A549 (cell line): ENCODE measurements at places on chromosomes 3 and 15. TPM values are rescaled to one million over a fixed set of nuclear protein-coding genes. Genes with fewer than 3 reads are reported as not detected.

DNA sequence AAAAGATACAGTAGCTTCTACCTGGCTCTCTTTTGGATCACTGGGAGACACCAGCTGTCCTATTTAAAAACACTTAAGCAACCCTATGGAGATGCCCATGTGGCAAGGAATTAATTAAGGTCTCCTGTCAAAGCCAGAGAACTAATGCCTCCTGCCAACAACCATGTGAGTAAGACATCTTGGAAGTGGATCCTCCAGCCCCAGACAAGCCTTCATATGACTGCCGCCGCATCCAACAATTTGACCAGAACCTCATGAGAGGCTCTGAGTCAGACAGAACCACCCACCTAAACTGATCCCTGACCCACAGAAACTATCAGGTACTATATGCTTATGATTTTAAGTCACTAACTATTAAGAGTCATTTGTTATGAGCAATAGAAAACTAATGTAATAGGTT lies 22.3 kb downstream of the IFT80 start:
- DNase-seq, result no peak

GRCh38 chr15:101368086-101368780 lies 73.2 kb upstream of the SNRPA1 start:
- DNase-seq, result no peak

- no peak for DNase-seq
These were observed 114.0 kb upstream of the PLCL2 start for GRCh38 chr3:16770792-16771191.

DNA sequence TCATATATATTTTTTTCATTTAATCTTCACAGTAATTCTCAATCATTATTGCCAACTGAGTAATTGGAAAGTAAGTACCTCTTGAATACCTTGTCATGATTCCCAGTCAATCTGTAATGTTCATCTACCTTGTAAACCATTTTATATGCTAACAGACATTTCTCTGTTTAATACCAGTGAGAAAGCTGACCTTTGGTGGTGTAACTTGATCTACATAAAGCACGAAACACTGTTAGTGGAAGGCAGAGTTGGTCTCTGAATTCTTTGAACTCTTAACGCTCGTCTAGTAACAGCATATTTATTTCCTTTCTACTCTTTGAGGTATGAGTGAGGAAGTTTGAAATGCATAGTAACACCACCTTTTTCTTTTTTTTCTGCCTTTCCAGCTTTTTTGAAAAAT lies 59.5 kb downstream of the SLC25A26 start:
- no peak for DNase-seq

DNA sequence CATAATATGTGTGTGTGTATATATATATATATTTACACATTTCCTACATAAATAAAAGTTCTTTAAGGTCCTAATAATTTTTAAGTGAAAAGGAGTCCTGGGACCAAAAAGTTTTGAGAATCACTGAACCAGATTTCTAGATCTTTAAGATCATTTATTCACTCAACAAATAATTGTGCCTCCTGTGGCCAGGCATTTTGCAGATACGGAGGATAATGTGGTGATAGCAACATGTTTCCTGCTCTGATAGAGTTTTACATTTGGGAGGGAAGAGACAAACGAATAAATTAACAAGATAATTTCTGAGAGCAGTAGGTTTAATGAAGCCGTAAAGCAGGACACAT lies 448 bp upstream of the RNF7 start:
- DNase-seq, result no peak

DNA sequence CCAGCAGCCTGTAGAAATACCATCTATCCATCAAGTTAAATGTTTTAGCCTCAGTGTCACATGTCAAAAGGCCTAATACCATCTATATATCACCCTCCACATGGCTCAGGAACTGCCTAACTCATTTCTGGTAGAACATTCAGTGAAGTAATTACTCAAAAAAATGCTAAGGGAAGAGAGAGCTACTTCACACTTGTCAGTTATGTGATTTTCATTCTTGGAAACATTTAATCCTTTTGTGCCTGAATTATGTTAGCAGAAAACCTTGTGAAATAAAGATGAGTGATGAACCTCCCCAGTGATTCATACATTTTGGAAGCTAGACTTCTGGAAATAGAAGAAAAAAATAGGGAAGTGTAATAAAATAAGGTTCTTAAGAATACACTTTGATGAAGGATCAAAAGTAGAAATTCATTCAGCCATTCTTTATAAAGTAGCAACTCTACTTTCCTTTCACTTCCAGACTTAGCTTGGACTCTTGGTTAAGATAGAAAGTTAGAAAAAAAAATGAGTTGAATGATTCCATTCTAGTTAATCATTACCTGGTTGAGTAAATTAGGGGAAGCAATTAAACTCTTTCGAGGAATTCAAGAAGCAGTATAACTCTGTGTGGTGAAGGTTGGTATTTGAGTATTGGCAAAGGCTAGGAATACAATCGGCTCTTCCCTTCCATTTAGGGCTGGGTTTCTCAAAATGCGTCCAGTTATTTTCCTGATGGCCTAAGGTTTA lies 3.6 kb downstream of the OTOL1 start:
- no peak for DNase-seq

GRCh38 chr3:111081008-111081545 lies 9.5 kb downstream of the NECTIN3 start:
- no peak for DNase-seq

- DNase-seq, result no peak
These were observed 73.3 kb downstream of the UACA start for GRCh38 chr15:70690021-70690420.

DNA sequence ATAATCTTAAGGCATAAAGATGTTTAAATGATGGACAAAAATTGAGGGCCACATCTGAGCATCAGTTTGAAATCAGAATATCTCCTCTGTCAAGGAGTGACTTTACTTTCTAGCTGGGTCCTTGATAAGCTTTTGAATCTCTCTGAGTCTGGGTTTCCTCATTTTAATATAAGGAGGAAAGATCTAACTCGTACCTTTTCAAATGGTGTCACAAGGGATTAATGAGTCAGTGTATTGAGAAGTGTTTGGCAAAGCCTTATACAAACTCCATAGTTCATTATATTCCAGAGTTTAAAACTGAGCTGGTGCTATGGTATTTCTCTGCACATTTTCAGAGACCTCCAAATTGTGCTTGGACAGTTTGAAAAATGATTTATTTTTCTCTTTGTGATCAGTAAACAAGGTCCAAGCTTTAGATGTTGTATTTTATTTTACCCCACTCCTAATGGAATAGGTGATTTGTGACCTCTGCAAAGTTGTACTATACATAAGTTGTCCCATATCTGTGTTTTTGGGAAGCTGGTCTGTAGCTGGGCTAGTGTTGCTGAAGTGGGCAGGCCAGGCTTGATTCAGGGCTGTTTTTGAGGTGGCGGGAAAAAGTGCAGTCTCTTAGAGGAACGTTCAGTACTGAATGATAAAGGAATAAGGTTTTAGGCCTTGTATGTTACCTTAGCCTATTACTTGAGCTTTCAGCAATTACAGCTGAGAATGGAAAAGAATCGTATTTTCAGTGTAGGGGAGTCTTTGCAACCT lies 5.6 kb downstream of the FNDC3B start:
- no peak for DNase-seq

- DNase-seq, result no peak
These were observed 106.2 kb downstream of the ST8SIA2 start for GRCh38 chr15:92499731-92500530.

GRCh38 chr3:12132881-12133280 lies 25.8 kb downstream of the TIMP4 start:
- DNase-seq, result no peak

DNA sequence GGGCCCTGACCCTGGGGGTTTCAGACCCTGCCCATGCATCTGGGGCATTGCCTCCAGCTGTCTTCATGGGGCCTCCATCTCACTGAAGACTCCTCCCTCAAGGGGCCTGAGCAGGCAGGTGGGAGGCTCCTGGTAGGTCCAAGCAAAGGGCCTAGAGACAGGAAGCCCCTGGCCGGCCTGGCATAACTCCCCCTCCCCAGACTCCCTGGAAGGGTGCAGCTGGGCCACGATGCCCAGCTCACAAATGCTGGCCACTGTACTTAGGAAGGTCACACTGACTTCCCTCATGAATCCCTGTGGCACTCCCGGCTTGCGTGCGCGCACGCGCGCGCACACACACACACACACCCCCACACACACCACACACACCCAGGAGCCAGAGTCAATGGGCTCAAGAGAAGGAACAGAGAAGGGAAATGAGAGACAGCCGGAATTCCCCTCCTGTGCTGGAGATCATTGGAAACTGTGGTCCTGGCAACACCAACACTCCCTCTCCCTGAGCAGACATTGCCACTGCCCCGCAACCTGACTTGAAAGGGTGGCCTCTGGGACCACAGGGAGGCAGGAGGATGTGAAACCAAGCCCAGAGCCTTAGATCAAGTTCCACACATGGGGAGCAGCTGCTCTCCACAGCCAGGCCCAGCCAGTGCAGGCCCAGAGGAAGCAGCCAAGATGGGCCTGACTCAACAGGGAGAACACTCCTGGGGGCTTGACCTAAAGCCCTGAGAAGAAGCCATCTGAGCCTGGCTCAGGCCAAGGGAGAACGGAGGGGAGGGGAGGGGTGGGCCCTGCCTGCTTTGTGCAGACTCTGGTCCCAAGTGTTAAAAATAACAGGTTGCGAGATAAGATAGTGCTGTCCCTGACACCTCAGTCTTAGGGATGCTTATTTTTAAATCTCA lies 69.7 kb downstream of the SCN5A start:
- DNase-seq, result no peak

DNA sequence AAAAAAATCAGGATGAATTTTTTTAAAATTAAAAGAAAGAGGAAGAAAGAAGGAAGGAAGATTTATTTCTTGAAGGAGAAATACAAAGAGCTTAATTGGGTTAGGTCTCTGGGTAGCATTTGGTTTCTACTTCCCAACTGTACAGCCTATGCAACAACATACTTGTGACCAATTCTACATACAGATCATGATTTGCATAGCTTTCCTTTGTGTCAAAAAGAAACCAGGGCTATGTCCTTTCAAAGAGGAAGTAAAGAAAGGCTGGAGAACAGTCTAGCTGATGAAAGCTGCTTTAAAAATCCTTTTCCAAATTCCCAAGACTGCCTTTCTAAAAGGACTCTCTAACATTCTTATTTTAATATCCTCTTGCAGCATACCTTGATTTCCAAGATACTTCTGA lies 6.1 kb upstream of the HGD start:
- no peak for DNase-seq

GRCh38 chr3:197486861-197487260 lies 68.9 kb downstream of the BDH1 start:
- no peak for DNase-seq

DNA sequence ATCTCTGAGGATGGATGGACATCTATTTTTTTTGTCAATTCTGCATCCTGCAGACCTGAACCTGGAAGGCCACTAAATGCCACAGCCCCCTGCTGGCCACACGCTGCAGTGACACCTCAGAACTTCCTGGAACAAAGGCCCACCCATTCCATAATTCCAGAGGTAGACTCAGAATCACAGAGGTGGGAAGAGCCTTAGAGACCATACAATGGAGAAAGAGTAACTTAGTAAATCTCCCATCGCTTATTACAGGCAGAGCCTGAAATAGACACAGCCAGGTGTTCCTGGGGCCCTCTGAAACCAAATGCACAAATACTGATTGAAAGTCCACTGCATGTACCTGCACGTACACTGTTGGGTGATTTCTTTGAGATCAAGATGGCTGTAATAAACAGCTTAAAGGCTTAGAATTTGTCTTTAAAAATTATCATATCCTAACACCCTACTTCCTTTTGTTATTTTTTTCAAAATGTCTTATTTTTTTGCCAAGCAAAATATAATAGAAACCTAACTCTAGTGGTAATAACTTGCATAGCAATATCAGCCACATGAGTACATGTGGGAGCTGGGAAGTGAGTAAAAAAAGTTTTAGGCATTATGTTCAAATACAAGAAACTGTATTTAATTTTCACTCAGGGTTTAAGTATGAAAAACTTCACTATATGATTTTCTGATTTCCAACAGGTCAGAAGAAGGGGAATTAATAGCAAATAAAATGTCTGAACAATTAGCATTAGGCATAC lies 62.7 kb downstream of the EOMES start:
- DNase-seq, result peak; percentile 77

DNA sequence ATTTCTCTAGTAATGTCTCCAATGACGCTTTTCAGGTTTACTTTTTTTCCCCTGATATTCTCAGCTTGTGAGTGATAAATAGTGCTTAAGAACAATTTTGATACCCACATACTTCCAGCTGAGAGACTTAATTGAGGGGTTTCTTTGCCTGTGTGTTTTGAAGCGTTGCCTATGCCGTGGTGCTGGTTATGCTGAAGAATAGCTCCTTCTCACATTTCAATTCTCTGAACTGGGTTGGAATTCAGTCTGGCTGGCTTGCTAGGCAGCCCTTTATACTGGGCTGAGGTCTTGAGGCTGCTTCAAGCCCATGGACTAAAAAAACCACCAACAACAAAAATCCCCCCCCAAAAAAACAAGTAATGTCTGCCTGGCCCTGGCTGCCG lies 87.4 kb downstream of the CHST2 start:
- no peak for DNase-seq

DNA sequence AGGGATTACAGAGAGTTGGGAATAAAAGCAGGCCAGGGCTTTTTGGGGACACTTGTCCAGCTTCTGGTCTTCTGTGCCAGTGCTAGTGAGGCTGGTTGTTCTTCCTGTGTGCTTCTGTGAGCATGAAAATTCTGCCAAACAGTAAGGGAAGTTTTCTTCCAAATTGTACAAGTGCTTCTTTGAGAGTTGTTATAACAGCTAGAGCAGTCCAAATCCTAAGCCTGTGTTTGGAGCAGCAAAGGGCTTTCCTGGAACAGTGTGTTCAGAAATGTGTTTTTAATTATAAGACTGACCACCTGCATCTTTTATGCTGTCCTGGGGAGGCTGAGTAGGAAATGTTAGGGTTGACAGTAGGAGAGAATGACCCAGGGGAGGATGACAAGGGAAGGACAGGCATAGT lies 223.0 kb upstream of the P2RY1 start:
- DNase-seq, result no peak

GRCh38 chr3:16529264-16529663 lies 15.8 kb upstream of the RFTN1 start:
- no peak for DNase-seq

DNA sequence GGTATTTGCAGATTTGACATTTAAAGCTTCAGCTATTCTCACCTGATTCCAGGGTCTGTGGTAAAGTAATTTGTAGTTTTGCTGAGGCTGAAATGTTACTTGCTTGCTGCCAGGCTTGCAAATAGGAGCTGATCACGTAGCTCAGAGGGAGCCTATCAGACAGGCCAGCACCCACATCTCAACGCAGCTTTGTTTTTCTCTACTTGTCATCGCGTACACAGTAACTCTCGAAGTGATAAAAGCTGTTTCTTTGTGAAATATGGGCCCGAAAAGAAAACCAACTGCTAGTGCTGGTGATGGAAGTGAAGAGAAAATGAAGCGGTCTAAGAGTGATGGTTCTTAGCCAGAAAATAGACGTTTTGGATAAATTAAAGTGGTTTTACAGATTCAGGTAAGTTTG lies 23.4 kb downstream of the RAB5A start:
- no peak for DNase-seq

- peak; percentile 11 for DNase-seq
These were observed 319.3 kb upstream of the AZI2 start for GRCh38 chr3:28667646-28668621.

- DNase-seq, result no peak
These were observed 36.0 kb downstream of the RFX7 start for GRCh38 chr15:56207711-56208110.

- no peak for DNase-seq
These were observed 84.1 kb downstream of the ABHD5 start for GRCh38 chr3:43774799-43775198.

DNAH12 gene
- polyA plus RNA-seq, result 0.05 to 0.13 TPM (median 0.05 TPM) in 3 replicates

CELF6 gene
- polyA plus RNA-seq, result 0.14 TPM in 1 of 3 replicates, not detected in the others

PPARG gene
- 34.6 to 38.9 TPM (median 35.2 TPM) in 3 replicates for polyA plus RNA-seq

INO80 gene
- 10.9 to 14.0 TPM (median 13.7 TPM) in 3 replicates for polyA plus RNA-seq

PDIA5 gene
- 15.2 to 20.8 TPM (median 17.5 TPM) in 3 replicates for polyA plus RNA-seq

GNAT1 gene
- not detected in 3 replicates for polyA plus RNA-seq

CP gene
- 2.6 to 5.2 TPM (median 5.1 TPM) in 3 replicates for polyA plus RNA-seq

AAGAB gene
- 67.4 to 71.6 TPM (median 68.9 TPM) in 3 replicates for polyA plus RNA-seq

LRRC34 gene
- polyA plus RNA-seq, result not detected in 3 replicates

FANCI gene
- 96.1 to 101 TPM (median 96.6 TPM) in 3 replicates for polyA plus RNA-seq
